NCI-H1092 (cell line): ENCODE measurements at places on chromosomes 6 and 20.

- peak; percentile 61 for DNase-seq
Observed at GRCh38 chr6:36633915-36634314, 39.8 kb downstream of the SRSF3 start.

GRCh38 chr20:45060294-45060693 lies 40.6 kb downstream of the KCNS1 start:
- no peak for DNase-seq

DNA sequence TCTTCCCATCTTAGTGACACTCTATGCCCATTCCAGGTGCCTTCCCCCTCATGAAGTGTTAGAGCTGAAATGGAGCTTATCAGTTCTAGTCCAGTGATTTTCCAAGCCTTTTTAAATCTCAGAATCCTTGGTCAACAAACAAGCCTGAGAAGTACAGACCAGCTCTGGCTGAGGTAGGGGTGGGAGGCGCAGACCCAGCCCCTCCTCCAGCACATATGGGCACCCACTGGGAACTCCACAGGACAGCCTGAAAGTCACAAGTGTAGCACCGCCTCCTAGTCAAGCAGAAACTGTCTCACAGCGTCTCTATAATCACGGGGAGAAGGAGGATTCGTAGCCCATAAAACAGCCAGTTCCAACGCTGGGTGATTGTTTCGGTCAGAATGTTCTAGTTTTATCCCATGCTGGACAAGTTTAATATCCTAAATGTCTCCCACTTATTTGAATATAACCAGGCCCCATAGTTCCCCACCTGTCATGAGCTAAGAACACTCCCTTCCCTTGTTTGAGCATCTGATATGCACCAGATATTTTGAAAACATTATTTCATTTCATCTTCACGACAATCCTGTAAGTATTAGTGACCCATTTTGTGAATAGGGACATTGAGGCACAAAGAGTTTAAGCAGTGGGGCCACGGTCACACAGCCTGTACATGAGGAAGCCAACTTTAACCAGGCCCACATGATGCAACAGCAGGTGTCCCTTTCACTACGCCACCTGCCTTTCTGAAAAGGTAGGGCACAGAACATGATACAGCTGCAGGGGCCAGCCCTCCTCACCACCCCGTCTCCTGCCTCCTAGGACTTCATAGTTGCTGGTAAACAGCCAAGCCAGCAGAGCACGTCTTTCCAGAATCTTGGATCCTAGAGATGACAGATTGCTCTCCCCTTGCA lies 40.1 kb downstream of the TRAF3IP2 start:
- peak; percentile 50 for DNase-seq

DNA sequence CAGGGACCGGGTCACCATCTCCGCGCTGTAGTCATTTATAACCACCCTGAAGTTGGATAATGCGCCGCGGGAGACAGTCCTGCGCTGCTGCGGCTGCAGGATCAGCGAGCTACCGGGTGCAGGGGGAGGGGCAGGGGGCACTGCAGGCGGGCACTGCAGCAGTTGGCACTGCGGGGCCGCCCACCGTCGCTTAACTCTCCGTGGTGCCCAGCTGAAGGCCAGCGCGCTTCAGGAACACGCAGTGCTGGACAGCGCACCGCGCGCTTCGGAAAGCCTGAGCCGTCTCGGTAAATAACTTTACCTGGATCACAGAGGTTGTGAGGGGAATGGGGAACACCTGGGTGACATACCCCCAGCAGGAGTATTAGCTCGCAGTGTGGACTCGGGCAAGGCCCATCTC lies 12.4 kb upstream of the LRFN2 start:
- no peak for DNase-seq

DNA sequence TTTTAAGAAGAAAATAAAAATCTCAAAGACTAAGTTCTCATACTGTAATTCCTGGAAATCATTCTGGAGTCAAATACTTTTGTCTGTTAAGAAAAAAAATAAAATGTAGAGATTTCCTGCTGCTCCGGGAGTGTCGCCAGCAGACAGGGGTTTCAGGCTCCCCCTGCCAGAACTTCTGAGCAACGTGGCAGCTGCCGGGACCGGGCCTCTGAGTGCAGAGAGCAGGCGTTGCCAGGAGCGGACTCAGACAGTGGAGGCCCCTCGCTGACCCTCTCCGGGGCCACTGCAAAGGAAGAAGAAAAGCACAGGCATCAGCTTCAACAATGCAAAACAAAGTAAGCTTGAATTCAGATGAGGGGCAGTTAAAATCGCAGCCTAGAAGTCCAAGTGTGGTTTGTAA lies 95.5 kb downstream of the THBS2 start:
- peak; percentile 39 for DNase-seq

DNA sequence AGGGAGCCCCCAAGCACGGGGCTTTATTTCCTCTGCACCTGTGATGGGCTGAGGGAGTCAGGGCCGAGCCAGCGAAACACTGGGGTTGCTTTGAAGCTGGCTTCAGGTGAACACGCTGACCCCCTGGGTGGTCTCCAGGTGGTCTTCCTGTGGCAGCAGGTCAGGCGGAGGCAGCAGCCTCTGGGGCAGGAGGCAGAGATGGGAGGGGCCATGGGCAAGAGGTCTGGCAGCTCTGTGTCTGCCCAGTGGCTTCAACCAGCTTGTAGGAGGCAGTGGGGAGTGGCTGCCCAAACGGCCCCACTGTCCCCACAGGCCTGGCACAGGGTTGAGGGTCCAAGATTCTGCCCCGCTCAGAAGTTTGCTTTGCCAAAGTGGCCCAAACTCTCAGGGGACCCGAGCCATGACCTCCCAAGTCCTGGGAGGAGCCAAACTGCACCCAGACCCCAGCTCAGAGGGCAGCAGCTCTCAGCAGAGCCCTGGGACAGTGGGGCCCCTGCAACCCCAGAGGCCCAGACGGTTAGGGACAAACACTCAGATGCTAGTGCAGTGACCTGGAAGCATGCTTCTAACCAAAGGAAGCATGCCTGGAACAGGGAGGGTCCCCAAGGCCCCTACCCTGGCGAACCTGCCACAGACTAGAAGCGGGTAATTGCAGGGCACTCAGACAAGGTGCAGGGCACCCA lies 15.3 kb downstream of the NTSR1 start:
- DNase-seq, result no peak

GRCh38 chr6:133741375-133741861 lies 147.5 kb upstream of the TCF21 start:
- no peak for DNase-seq

DNA sequence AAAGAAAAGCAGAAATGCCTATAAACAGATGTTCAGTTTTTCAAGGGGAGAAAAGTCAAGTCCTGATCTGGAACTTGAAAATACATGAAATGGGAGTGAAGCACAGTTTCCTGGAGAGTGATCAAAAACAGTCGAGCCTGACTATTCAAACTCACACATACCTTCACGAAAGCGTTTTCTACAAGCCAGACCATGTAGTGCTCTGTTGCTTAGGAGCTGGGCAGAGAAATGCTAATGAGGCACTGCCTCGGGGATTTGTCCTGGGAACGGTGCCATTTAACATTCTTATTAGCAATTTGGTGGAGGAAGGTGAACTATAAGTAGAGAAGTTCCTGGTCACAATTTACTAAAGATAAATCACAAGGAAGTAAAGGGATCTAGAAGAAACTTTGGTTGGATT lies 5.9 kb downstream of the NHSL1 start:
- DNase-seq, result no peak

DNA sequence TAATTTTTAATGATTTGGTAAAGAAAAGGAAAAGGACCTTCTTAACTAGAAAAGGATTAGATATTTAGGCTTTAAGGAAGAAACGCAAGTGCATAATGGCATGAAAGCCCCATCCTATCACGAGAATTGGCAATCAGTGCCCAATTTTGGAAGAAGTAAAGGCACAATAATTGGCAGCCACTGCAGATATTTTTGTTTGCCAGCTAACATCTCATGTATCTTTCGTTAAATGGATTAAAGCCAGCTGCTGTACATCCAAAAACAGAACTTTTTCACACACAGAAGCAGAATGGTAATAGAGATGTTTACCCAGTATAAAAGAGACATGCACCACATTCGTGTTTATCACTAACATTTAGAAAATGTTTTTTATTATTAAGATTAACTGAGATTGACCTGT lies 180.3 kb downstream of the C6orf118 start:
- DNase-seq, result no peak

DNA sequence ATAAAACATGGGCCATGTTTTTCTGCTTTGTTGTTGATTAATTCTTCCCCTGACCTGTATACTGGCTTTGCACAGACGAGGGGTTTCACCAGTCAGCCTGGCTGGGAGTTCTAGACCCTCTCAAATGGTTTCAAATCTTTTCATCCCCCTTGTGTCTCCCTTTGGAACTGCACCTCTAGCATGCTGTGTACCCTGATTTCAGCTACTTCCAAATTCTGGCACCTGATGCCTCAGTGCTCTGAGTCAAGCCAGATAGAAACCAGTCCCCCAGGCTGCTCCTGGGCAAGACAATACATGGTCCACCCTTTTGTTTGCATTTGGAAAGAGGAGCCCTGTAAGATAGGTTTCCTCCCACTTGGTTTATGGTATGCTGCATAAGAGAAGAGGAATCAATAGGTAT lies 290.2 kb downstream of the BTBD3 start:
- DNase-seq, result no peak

- DNase-seq, result no peak
Observed at GRCh38 chr20:23200413-23200812, 114.3 kb upstream of the CD93 start.

GRCh38 chr6:90126839-90127238 lies 169.8 kb downstream of the BACH2 start:
- DNase-seq, result no peak

DNA sequence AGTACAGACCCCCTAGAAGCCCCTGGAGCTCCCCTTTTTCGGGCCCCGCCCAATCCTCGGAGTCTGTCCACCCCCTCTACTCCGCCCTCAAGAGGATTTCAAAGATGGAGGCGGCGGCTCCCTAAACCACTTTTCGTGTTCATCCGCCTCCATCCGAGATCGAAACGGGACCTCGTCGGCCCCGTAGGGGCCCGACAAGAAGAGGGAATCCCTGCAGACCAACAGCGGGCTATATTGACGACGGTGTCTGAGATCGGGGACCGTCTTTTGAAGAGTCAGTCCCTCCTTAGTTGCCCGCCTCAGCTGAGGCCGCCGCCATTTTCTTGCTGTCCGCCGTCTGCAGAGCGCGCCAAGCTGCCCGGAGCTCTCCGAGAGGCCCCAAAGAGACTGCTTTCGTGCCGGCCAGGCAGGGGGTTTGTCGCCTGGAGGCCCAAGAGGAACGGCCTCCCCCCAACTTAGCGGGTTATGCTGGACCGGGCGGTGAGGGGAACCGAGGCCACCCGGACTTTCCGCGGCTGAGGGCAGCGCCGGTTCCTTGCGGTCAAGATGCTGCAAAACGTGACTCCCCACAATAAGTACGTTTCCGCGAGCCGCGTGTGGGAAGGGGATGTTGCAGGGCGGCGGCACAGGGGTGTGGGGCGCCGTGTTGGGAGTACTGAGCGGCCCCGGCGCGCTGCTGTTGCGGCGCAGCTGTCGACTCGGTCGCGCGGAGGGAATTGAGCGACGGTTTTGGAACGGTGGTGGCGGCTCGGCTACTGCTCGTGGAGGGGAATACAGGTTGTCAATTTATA lies 4.2 kb downstream of the BRD2 start:
- no peak for DNase-seq

GRCh38 chr6:37239526-37239925 lies 18.0 kb upstream of the TBC1D22B start:
- DNase-seq, result no peak

- no peak for DNase-seq
Observed at GRCh38 chr20:21172626-21173025, 46.7 kb downstream of the KIZ start.

DNA sequence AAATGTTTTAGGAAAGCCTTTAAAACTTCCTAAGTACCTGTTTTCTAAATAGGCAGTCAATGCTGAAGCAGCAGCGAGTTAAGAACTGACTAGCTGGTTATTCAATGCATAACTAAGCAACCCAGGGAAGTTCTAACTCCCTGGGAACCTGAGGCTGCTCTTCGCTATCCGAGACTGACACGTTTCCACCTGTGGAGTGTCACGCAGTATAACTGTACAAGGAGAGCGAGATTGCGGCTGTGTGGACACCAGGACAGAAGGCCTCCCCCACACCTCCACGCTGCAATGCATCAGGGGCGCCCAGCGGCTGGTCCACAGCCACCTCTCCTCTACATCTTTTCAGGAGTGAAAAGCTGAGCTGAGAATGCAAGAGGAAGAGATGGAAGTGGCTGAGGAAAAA lies 8.0 kb downstream of the PXDC1 start:
- no peak for DNase-seq

DNA sequence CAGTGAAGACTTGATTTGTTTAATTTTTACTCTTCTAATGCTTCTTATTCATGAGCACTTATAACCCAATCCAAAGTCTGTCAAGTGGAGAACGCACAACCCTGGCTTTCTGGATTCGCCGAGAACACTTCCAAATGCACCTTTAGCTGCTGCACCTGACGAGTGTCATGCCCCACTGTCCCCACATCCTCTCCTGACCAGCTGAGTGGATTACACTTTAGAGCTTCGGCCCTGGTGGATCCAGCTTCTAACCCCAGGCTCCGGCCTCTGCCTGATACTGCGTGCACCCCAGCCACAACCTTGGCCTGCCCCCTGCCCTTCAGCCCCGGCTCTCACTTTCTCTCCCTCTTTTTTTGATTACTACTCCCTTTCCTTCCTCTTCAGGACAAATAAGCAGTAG lies 258.8 kb downstream of the TMEM242 start:
- DNase-seq, result no peak

GRCh38 chr6:68126089-68126749 lies 508.9 kb upstream of the ADGRB3 start:
- no peak for DNase-seq

- DNase-seq, result no peak
Observed at GRCh38 chr6:53794137-53794719, 577 bp upstream of the LRRC1 start.

GRCh38 chr20:10079964-10080363 lies 45.2 kb downstream of the ANKEF1 start:
- no peak for DNase-seq

- no peak for DNase-seq
Observed at GRCh38 chr6:106572875-106573585, 56.3 kb downstream of the RTN4IP1 start.

DNA sequence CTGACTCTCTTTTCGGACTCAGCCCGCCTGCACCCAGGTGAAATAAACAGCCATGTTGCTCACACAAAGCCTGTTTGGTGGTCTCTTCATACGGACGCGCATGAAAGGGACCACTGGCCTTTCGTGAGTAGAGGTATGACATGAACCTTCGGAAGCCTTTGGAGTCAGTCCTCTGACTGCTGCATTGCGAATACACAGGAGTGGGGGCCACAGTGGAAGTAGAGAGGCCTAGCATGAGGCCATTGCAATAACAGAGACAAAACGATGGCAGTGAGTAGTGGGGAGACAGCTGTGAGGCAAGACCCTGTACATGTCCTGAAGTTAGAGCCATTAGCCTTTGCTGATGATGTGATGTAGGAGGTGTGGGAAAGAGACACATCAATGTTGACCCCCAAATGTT lies 56.4 kb downstream of the SMPDL3A start:
- no peak for DNase-seq

DNA sequence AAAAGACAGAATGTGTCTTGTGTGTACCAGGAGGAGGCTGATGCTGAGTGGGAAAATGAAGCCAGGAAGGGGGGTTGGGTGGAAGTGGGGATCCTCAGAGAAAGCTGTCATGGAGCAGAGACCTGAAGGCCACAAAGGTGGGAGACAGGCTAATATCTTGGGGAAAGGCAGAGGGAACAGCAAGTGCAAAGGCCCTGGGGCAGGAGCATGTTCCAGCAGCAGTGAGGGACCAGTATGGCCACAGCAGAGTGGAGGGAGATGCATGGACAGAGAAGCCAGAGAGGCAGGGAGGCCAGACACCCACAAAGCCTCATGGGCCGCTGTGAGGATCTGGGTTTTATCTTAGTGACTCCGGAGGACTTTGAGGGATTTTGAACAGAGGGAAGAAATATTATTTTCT lies 254.2 kb upstream of the SULF2 start:
- no peak for DNase-seq

- no peak for DNase-seq
Observed at GRCh38 chr20:55394592-55394991, 610.7 kb downstream of the CBLN4 start.
